ENCODE measurements at places on chromosomes 7 and 10.

DNA sequence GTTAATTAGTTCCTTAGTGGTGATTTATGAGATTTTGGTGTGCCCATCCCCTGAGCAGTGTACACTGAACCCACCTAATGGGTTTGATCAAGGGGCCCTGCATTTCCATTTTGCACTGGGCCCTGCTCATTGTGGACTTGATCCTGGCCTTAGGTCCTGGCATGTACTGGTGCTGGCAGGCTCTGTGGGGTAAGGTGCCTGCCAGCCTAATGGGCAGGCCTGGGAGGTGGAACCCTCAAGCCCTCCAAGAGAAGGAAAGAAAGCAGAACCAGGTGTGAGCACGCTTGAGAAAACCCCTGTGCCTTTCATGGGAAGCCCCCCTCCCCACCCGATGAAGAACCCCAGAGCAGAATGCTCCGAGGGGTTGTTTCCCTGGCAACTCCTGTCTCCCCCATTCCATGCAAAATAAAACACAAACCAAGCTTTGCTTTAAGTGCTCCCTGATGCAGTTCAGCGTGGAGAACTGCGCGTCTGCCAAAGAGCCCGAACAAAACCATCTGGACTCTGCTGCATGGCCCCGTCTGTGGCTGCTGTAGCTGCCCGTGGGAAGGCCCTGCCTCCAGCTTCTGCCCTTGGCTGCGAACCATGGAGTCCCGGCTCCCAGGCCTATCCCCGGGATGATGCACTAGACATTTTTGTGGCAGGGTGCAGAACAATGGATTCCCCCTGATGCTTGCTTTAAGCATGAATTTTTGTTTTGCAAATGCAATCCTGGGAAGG is 123.3 kb downstream of the PRPF18 start:
- DNase-seq, result no peak

DNA sequence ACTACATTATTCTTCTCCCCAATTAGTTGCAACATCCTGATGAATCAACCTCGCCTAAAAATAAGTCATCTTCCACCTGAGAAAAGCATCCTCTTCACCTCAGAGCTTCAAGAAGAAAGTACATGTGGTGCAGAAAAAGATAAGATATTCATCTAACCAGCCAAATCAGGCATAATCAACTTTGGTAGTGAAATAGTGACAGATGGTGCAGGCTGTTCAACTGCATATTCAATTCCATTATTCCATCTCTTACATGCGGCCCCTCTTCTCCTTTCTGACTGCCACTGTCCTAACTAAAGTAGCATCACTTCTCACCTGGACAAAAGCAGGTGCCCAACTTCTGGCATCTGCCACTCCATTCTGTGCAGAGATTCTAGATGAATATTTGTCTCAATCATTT is 148.4 kb upstream of the STEAP1 start:
- no peak for DNase-seq

DNA sequence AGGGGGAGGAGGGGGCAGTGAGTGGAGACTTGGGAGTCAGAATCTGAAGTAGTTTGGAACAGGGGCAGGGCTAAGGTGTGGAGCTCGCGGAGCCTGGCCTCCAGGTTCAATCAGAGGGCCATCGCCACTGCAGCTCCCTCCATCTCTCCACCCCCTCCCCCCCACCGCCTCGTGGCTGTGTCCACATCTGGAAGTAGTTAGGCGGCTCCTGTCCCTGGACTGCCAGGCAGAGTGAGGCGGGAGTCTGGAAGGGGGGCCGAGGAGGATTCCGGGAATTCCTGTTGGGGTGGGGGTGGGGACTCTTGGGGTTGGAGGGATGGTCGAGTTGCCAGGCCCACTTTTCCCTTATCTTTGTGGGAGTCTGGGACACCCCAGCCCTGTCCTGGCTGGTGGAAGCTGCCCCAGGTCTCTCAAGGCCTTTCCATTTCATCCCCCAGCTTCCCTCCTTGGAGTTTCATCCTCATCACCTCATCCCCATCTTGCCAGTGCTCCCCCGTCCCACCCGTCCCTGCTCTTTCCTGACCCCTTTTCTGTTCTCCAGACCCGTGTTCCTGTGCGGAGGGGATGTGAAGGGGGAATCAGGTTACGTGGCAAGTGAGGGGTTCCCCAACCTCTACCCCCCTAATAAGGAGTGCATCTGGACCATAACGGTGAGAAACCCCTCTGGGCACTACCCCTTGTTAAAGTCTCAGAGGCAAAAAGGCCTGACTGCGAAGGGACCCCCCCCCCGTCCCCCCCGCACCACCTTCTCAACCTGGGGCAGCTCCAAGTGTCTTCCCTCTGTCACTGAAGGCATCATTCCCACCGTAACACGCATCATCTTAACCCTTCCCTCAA is 944 bp downstream of the PCOLCE start:
- no peak for DNase-seq

- no peak for DNase-seq
Measured at GRCh38 chr7:91651986-91652385, 228.5 kb downstream of the MTERF1 start.

DNA sequence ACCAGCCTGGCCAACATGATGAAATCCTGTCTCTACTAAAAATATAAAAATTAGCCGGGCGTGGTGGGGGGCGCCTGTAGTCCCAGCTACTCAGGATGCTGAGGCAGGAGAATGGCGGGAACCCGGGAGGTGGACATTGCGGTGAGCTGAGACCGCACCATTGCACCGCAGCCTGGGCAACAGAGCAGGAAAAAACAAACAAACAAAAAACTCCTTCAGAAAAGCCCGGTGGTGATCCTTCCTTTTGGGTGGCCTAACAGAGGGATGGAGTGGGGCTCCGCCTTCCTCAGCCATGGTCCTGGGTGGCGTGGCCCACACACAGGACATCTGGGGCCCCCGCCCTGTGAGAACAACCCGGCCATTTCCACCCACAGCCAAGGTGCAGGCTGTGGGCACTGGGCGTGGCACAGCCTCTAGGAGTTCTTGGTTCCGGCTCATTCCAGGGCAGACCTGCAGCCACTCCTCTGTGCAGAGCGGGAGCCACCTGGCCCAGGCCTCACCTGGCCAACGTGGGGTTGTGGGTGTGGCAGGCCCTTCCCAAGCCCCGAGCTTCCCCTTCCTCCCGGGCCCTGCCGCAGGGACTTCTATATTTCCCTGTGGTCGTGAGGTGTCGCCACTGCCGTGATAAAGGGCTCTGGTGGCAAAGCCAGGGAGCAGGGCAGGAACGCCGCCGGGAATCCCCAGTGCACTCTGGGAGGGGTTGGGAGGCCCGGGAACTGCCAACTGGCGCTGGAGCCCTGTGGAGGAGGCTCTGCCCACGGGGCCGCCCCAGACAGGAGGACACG is 37.6 kb downstream of the GET4 start:
- DNase-seq, result no peak

GRCh38 chr7:2553831-2554581 is 1.3 kb downstream of the BRAT1 start:
- peak; percentile 21 for DNase-seq

DNA sequence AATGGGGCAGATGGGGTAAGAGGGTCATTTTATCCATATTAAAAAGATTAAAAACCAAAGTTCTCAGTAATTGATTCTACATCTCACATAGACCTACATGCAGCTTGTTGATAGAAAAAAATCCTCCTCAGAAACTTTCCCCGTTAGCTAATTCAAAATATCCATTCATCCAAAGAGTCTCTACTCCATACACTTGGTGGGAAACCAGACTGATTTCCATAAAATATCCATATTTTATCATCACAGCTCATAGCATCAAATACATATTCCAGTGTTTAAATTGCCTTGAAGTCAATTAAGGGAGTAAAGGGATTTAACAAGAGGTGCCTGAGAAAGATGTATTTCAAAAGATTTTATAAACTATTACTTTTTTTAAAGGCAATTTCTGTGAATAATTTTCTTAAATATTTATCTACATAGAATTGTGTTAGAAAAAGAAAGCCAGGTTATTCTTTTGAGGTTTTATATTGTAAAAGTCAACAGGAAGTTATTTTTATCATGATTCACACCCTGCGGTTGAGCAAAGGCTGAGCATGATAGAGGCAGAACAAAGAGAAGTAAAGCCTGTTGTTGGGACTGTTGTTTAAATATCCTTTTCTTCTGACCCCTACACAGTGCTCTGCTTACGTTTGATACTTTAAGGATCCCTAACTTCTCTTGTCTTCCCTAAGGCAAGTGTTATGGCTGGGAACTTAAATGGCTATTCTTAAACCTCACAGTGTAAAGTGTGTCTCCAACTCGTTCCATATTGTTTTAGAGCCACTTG is 266.7 kb downstream of the PRKG1 start:
- no peak for DNase-seq

GRCh38 chr7:130277763-130278643 is 11.3 kb downstream of the CPA2 start:
- peak; percentile 35 for DNase-seq

- DNase-seq, result peak; percentile 44
Measured at GRCh38 chr10:125149036-125149679, 11.2 kb downstream of the CTBP2 start.

- no peak for DNase-seq
Measured at GRCh38 chr10:30732671-30733070, 103.1 kb upstream of the LYZL2 start.

GRCh38 chr10:65413001-65413400 is 1512.8 kb upstream of the LRRTM3 start:
- DNase-seq, result no peak

DNA sequence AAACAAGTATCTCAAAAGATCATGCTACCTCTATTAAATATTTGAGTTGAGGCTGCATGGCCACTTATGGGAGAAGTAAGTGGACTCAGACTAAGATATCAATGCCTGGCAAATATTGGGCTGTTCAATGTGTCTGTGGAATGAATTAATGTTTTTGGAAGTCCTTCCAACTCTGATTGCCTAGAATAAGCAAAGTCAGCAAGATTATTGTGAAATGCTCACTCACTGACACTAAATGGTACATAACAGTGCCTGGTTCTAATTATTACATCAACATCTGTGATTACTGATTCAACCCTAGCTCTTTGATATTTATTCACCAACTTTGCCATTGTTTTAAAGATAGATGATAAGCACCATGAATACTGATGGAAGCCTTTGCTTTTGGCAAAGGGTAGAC is 45.5 kb upstream of the HDAC9 start:
- DNase-seq, result no peak

DNA sequence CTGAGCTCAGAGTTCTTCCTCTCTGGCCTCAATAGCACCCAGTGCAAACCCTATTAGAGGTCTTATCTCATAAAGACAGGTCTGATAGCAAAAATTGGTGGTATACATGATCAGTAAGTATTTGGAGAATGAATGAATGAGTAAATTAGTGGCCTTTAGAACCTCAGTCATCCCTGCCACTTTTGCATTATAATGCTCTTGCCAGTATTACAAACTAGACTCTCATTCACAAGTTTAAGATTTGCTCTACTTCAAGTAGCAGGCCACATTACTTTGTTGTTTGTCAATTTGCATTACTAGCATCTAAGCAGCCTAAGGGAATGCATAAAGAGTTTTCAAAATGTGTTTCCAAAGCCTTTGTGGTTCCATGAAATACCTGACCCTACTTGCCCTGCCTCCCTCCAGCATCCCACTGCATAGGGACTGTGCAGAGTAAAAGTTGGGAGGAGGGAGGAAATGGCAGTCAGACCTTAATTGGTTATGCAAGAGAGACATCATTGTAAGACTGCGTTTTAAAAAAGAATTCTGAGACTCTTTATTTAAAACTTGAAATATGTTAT is 21.3 kb downstream of the TSPAN12 start:
- no peak for DNase-seq

DNA sequence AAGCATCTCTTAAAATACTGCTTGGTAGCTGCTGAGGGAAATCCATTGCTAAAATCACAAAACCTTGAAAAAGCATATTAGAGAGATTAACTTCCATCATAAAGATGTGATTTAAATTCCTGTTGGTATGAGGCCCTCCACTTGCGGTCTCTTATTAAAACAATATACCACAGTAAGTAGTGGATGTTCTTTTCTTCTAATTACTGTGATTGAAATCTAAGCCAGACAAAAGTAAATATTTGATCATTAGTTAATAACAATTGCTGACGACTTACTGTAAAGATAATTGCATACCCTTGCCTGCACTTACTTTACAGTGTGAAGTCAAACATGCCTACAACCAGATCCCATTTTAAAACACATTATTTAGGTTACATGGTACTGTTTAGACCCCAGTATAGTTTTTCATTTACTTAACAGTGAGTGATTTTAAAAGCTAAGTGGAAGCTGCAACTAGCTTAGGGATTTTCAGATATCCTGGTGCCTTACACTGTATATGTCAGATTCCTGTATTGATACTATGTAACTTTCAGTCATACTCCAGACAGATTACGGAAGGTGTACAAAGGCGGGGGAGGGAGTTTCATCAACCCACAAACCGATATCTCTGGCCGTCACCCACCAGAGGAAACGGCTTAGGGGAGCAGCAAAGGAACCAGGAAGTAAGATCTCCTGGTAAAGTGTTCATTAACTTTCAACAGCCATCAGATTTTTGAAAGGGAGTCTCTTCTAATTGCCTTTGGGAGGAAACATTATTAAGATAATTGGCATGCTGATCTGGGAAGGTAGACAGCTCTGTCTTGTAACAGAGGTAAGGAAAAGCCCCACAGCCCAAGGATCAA is 986 bp downstream of the NRP1 start:
- no peak for DNase-seq

- DNase-seq, result peak; percentile 91
Measured at GRCh38 chr7:1422512-1423263, 36.6 kb downstream of the MICALL2 start.

- no peak for DNase-seq
Measured at GRCh38 chr7:142507799-142508198, 241.5 kb upstream of the PRSS1 start.

DNA sequence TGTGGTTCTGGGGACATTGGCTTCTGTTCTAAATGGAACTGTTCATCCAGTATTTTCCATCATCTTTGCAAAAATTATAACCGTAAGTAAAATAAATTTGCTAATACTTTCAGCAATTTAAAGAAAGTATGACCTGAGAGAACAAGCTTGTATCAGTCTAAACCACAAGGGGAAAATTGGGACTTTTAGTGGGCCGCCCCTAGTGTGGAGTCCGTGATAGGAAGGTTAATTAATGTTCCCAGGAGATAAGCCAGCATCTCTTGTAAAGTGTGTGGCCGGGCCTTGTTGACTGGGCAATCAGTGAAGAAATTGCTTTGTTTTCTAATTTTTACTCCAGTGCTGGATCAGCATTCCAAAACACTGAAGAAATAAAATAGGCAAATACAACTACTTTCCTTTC is 83.0 kb downstream of the ABCB5 start:
- no peak for DNase-seq

- peak; percentile 51 for DNase-seq
Measured at GRCh38 chr7:4225361-4225771, 456.7 kb upstream of the FOXK1 start.

GRCh38 chr10:61157182-61157581 is 213.2 kb upstream of the RHOBTB1 start:
- DNase-seq, result no peak

DNA sequence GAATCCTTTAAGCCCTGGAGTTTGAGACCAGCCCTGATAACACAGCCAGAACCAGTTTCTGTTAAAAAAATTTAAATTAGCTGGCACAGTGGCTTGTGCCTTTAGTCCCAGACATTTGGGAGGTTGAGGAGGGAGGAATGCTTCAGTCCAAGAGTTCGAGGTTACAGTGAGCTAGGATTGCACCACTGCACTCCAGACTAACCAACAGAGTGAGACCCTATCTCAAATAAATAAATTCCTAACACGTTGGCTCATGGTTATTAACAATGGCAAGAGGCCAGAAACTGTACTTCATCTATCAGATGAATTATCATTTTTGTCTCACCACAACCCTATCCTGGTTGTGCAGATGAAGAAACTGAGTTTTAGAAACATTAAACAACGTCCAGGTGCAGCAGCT is 2.1 kb upstream of the PPIA start:
- DNase-seq, result no peak

GRCh38 chr7:128729494-128729893 is 9.7 kb upstream of the CALU start:
- DNase-seq, result no peak

- no peak for DNase-seq
Measured at GRCh38 chr10:1366322-1366691, 310.1 kb downstream of the WDR37 start.

Data from NCI-H2081 (cell line).